ENCODE measurements at places on chromosomes 7 and 10.

DNA sequence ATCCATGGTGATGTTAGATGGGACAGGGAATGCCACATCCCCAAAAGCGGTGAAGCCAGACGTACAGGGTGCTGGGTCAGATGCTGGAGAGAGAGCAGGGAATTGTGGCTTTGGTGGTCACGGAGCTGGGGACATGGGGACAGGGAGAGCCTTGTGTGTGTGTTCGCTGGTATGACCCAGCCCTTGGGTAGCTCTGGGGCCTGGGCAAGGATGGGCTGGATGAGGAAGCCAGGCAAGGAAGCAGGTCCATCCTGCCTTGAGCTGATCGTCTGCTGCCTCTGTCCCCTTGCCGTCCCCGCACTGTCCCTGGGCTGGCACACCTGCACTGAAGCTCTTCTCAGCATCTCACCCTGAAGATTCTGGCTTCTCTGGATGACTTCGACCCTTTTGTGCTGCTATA, 15.4 kb upstream of the CLDN4 start:
- DNase-seq, result no peak

GRCh38 chr7:44755698-44756627, 7.3 kb downstream of the ZMIZ2 start:
- no peak for DNase-seq

- no peak for DNase-seq
Measured at GRCh38 chr10:75742355-75742754, 310.9 kb downstream of the LRMDA start.

GRCh38 chr7:50644114-50644513, 78.9 kb upstream of the DDC start:
- DNase-seq, result no peak

GRCh38 chr10:58570307-58570723, 57.6 kb downstream of the BICC1 start:
- no peak for DNase-seq
